ENCODE measurements at places on chromosomes 6 and 20.

GRCh38 chr6:144315981-144316861, 31.1 kb downstream of the UTRN start:
- no peak for DNase-seq

GRCh38 chr6:71721642-71722041, 164.7 kb upstream of the RIMS1 start:
- no peak for DNase-seq

DNA sequence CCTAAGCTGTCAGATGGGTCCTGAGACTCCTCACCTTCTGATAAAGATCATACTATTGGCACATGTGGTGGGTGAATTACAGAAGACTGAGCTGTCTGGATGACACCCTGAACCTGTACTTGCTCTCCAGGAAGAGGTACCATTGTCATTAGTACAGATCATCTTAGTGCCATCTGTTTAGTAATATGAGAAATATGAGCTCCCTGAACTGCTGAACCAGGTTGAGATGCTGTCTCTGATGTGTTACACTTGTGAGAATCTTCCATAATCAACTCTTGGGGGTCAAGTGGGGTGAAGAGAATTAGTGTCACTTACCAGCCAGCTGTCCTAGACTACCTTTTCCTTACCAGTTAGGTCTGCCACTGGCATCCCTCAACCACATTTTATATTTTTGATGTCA, 531.0 kb downstream of the EPHA7 start:
- DNase-seq = no peak

DNA sequence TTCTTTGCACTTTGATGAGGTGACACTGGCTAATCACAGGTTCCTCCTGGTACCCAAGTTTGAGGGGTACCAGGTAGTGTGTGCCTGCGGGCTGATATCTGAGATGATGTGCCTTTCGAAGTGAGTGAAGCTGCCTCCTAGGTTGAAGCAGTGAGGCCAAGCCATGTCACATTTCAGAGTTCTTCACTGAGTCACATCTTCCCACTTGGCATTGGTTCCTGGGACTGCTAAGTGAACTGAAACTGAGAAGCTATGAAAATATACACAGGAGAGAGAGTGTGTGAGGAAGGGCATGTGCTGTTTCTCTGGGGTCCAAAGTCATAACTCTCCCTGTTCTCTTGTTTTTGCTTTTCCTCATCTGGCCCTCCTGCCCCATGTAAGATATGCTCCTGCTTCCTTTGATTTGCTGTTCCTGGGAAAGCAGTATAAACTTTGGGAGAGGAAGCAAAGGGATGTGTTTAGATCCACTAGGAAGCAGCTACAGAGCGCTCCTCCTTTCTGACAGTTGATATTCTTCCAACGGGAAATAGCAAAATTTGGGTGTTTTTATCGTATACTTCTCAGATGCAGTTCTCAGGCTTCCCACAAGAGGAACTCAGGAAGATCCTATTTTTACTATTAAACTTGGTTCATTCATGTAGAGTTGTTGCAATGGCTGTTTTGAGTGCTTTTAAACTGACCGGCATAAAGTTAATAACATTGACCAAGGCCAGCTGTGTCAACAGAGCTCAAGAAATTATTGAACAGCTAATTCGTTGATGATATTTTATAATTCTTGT, 153.7 kb downstream of the MOXD1 start:
- no peak for DNase-seq

DNA sequence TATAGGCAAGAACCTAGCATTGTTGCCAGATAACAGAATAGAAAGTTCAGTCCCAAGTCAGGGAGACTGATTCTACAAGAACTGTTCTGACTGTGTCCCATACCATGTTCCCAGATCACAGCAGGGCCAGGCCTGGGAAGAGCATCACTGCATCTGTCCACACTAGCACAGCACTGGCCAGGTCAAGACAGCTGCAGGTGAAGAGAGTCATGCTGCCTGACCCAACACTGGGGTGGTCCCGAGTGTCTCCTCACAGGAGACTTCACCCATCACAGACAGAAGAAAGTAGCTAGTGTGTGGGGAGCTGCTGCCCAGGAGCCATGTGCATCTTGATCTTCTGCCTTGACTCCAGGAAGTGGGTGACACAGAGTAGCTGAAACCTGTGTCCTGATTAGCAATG, 1.3 kb upstream of the CST9L start:
- DNase-seq = no peak

Measured in COLO829 (cell line).